Renal cortical epithelial cell (primary cell): ENCODE measurements at places on chromosomes 4 and X. TPM values are rescaled to one million over a fixed set of nuclear protein-coding genes. Genes with fewer than 3 reads are reported as not detected.

TMEM271 gene
- total RNA-seq: not detected in 2 replicates

GRCh38 chr4:171353535-171353934, 459.7 kb upstream of the GALNTL6 start:
- DNase-seq: no peak

ARX gene
- not detected in 2 replicates for total RNA-seq

DNA sequence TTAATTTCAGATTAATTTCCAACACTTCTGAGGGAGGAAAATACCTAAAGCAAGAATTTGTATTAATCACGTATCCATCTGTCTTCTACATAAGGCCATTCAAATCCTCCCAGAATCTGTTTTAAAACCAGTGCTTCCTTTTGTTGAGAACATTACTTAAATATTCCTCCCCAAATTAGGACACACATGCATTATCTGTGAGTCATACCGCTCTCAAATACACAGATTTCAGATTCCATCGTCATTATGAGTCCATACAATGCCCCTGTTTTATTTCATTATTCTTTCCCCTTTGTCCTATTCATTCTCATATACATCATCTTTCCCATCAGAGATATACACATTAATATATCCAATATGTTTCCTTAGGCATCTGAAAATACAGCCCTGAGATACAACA, 57.3 kb upstream of the PRSS12 start:
- no peak for DNase-seq

CENPVL1 gene
- total RNA-seq: not detected in 2 replicates

DNA sequence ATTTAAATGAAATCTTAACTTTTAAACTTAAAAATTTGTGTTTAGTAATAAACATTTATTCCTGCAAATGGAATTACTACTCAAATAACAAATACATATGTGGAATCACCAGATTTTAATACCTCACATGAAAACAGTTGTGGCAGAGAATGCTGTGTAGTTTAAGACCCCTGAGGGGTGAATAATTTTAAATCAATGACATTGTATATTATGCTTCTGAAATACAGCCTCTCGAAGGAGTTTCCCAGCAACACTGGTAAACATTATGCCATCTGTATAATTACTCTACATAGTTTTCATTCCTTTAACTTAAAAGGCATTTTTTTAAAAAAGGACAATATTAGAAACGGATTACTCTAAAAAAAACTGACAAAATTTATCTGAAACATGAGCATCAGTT, 2313.3 kb downstream of the ARAP2 start:
- DNase-seq: no peak

F8A2 gene
- 1.4 TPM in 1 of 2 replicates, not detected in the other for total RNA-seq

NDST3 gene
- 0.35 and 0.60 TPM in 2 replicates for total RNA-seq

- no peak for DNase-seq
These were observed 645 bp downstream of the APLN start for GRCh38 chrX:129653971-129654651.

- DNase-seq: no peak
These were observed 689 bp upstream of the TMA16 start for GRCh38 chr4:163493643-163494359.

DNA sequence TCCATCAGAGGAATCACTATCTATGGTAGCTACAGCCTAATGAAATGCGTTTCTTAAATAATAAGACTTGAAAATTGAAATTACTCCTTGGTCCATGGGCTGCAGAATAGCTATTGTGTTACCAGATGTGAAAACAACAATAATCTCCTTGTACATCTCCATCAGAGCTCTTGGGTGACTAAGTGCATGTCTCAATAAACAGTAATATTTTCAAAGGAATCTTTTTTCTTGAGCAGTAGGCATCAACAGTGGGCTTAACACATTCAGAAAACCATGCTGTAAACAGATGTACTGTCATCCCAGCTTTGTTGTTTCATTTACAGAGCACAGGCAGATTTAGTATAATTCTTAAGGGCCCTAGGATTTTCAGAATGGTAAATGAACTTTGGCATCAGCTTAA, 67.3 kb downstream of the GLUD2 start:
- DNase-seq: no peak

GRCh38 chr4:54107951-54108748, 8.2 kb downstream of the GSX2 start:
- DNase-seq: no peak

DNA sequence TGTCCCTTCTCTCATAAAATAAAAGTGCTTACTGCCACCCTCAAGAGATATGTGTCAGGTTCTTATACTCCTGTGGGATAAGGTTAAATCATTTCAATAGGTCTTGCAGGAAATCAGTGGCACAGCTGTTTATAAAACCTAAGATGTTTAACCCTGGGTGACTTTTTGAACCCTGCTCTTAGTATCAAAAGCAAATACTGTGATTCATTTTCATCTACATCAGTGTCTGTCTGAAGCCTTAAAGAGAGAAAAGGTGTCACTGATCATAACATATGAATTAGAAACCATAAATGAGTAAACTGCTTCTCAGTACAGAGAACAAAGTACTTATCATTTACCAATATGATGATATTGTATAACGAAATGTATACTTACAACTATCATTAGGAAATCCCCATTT, 59.0 kb downstream of the CCSER1 start:
- no peak for DNase-seq

DNA sequence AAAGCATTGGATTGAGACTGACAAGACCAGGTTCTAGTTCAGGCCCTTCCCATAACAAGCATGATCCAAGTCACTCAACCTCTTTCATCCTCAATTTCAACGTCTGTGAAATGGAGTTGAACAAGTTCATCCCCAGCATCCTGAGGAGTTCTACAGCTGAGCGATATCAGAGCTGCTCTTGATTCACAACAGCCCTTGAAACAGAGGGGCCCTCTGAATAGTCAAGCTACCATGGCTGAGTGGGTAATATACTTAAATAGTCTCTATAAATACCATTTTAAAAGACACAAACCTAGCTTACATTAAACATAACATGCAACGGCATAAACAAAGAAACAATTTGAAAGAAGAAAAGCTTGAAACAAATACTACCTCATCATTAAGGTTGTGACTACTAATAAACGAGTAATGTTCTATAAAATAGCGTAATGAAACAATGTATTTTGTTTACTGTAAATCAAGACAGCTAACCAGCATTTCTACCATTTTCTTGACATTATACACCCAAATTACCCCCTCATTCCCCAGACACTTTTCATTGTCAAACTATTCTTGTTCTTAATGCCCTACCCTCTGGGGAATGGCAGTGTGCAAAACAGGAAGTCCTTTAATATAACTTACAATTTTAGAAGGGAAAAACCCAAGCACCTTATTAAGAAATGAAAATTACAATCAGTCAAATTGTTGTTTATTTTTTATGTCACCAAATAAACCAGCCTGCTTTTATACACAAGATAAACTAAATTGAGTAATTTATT, 202.3 kb downstream of the PARM1 start:
- no peak for DNase-seq

DNA sequence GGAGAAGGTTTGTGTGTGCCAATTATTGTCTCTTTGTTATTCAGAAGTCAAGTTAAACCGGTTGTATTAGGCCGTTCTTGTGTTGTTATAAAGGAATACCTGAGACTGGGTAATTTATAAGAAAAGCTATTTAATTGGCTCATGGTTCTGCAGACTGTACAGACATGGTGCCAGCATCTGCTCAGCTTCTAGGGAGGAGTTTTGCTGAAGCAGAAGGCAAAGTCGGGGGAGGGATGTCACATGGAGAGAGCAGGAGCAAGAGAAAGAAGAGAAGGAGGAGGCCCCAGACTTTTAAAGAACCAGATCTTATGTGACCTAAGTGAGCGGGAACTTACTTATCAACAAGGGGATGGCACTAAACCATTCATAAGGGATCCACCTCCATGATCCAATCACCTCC, 349.3 kb upstream of the PCDH18 start:
- no peak for DNase-seq

PF4V1 gene
- total RNA-seq: 10.8 and 13.5 TPM in 2 replicates
